ENCODE measurements at places on chromosomes 5 and 9. TPM values are rescaled to one million over a fixed set of nuclear protein-coding genes. Genes with fewer than 3 reads are reported as not detected.

- no peaks in the 10 kb centered on the region for H3K27me3 ChIP-seq
- no peak overlapping the region for H3K27ac ChIP-seq
- no peak for DNase-seq
- no peaks in the 10 kb centered on the region for H3K36me3 ChIP-seq
- H3K4me1 ChIP-seq, result peaks cover 35% of the 10 kb centered on the region
Observed at GRCh38 chr5:54307583-54307982, 2.8 kb downstream of the ARL15 start.

- DNase-seq, result no peak
- H3K27me3 ChIP-seq, result no peaks in the 10 kb centered on the region
- H3K4me1 ChIP-seq, result no peaks in the 10 kb centered on the region
- H3K36me3 ChIP-seq, result peaks cover 10% of the 10 kb centered on the region
- H3K27ac ChIP-seq, result no peak overlapping the region
- H3K4me3 ChIP-seq, result no peak overlapping the region
Observed at GRCh38 chr9:135920256-135920930, 13.0 kb upstream of the CAMSAP1 start.

Gene SEMA6A
- total RNA-seq, result 44.3 TPM

DNA sequence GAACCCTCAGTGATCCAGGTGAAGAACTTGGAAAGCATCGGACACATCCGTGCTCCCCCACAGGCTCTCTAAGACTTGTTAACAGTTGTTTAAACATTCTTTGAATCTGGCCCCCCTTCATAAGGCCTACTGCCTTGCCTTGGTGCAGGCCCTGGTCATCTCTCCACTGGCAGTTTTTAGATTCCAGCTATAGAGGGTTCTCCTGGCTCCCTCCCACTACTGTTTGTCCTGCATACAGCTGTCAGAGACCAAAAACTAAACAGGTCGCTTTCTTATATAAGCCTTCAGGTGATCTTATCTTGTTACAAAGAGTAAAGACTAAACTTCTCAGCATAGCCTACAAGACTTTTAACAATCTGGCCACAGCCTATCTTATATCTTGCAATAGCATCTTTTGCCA lies 32.3 kb downstream of the NRG2 start:
- no peaks in the 10 kb centered on the region for H3K27me3 ChIP-seq
- H3K4me3 ChIP-seq, result no peak overlapping the region
- no peak overlapping the region for H3K27ac ChIP-seq
- H3K4me1 ChIP-seq, result no peaks in the 10 kb centered on the region
- DNase-seq, result no peak
- H3K36me3 ChIP-seq, result no peaks in the 10 kb centered on the region

Gene ZNF883
- 0.89 TPM for total RNA-seq

DNA sequence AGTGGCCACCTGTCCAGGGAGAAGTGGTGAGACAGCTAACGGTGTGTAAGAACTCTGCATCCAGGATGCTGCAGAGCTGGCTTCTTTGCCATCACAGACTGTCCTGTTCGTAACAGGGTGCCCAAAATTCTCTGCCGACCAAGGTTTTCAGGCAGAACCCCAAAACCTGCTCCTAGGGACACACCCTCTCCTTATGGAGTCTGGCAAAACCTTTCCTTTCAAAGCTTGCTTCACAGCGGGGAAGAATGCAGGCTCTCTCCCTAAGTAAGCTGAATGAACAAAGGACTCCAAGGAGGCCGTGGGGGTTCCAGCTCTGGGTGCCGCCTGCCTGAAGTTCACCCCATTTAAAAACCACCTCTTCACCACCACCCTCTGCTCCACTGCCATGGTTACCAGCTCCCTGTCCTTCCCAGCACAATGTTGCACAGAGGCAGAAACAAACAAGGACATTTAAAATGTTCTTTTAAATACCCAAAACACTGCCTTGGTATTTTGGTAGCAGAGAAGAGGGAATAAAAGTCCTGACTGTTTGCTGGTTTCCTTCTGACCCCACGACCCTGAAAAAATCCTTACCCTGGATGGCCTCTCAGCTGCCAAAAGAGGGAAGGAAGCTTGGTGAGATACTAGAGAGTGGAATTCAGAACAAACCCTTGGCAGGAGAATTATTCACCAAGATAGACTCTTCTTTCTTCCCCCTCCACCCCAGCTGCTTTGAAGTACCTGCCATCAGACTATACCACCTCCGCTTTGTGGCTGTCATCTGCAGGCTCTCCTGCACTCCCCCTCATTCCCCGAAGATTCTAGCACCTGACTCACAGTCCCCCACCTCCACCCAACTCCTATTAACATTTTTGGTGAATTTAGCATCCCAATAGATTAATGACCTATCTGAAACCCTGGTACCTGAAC lies 7.1 kb upstream of the KLF9 start:
- peak overlapping the region; percentile 100 for H3K27ac ChIP-seq
- DNase-seq, result no peak
- H3K4me3 ChIP-seq, result peak overlapping the region; percentile 56

Gene CKMT2
- total RNA-seq, result 1.4 TPM
